ENCODE measurements at places on chromosomes 13 and 19.
A peak's percentile ranks its signal among the peaks of the same experiment; 100 is the strongest.

GRCh38 chr19:10120538-10121189 is 965 bp upstream of the EIF3G start:
- no peak for DNase-seq
- H3K4me3 ChIP-seq: no peak overlapping the region
- H3K36me3 ChIP-seq: peaks cover 4% of the 10 kb centered on the region
- no peak overlapping the region for H3K27ac ChIP-seq
- H3K27me3 ChIP-seq: no peaks in the 10 kb centered on the region

- H3K4me1 ChIP-seq: peaks cover 14% of the 10 kb centered on the region
- no peak overlapping the region for H3K4me3 ChIP-seq
- H3K27me3 ChIP-seq: peaks cover 8% of the 10 kb centered on the region
- H3K27ac ChIP-seq: no peak overlapping the region
- no peaks in the 10 kb centered on the region for H3K36me3 ChIP-seq
Measured at GRCh38 chr19:45762870-45763631, 6.0 kb downstream of the SIX5 start.

GRCh38 chr19:17762505-17763229 is 11.4 kb downstream of the FCHO1 start:
- no peak overlapping the region for H3K27ac ChIP-seq
- no peaks in the 10 kb centered on the region for H3K36me3 ChIP-seq
- no peaks in the 10 kb centered on the region for H3K4me1 ChIP-seq
- DNase-seq: no peak
- H3K27me3 ChIP-seq: peaks cover 5% of the 10 kb centered on the region
- no peak overlapping the region for H3K4me3 ChIP-seq

DNA sequence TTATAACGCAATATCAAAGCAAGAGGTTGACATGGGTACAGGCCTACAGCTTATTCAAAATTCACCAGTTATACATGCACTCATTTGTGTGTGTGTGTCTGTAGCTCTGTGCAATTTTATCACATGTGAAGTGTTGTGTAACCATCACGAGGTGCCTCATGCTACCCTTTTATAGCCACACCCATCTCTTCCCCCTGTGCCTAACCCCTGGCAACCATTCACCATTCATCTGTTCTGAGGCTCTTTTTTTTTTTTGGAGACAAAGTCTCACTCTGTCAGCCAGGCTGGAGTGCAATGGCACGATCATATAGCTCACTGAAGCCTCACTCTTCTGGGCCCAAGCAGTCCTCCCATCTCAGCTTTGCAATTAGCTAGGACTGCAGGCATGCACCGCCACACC is 78.4 kb downstream of the DPF1 start:
- H3K27ac ChIP-seq: no peak overlapping the region
- no peak overlapping the region for H3K4me3 ChIP-seq
- H3K27me3 ChIP-seq: no peaks in the 10 kb centered on the region
- H3K36me3 ChIP-seq: peaks cover 27% of the 10 kb centered on the region
- DNase-seq: no peak
- no peaks in the 10 kb centered on the region for H3K4me1 ChIP-seq

DNA sequence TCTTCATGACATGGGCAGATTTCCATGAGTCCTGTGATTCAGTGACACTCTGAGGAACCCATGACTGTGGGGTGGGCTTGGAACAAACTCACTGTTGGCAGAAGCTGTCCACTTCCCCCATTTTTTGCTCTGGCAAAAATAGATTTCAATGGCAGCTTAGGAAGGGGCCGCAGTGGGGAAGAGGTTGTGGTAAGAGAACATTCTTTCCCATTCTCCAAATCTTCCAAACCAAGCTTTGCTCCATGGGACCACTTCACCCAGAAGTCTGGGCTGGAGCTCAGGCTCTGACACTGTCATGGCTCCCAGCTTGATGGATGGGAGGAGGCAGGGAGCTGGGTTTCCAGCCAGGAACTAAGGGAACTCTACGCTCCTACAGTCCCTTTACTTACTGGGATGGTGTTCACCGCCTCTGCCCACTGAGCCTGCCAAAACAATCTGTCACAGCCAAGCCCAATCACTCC is 24.9 kb upstream of the MEDAG start:
- H3K4me1 ChIP-seq: peaks cover 17% of the 10 kb centered on the region
- no peak overlapping the region for H3K27ac ChIP-seq
- no peak for DNase-seq
- H3K4me3 ChIP-seq: no peak overlapping the region

GRCh38 chr13:32200741-32201140 is 114.4 kb downstream of the ZAR1L start:
- H3K27ac ChIP-seq: no peak overlapping the region
- peaks cover 3% of the 10 kb centered on the region for H3K4me1 ChIP-seq
- H3K4me3 ChIP-seq: no peak overlapping the region

GRCh38 chr13:57253551-57253950 is 86.6 kb downstream of the PRR20E start:
- H3K4me1 ChIP-seq: no peaks in the 10 kb centered on the region
- no peak overlapping the region for H3K4me3 ChIP-seq
- peaks cover 2% of the 10 kb centered on the region for H3K27me3 ChIP-seq
- no peaks in the 10 kb centered on the region for H3K36me3 ChIP-seq
- no peak for DNase-seq

- H3K4me3 ChIP-seq: no peak overlapping the region
- H3K4me1 ChIP-seq: no peaks in the 10 kb centered on the region
- H3K27me3 ChIP-seq: no peaks in the 10 kb centered on the region
- peaks cover 1% of the 10 kb centered on the region for H3K36me3 ChIP-seq
- no peak for DNase-seq
Measured at GRCh38 chr13:114088863-114089262, 43.6 kb downstream of the RASA3 start.

- H3K27me3 ChIP-seq: peaks cover 38% of the 10 kb centered on the region
- no peaks in the 10 kb centered on the region for H3K36me3 ChIP-seq
- peak overlapping the region; percentile 21 for H3K27ac ChIP-seq
- peak overlapping the region; percentile 67 for H3K4me3 ChIP-seq
Measured at GRCh38 chr13:113864273-113864890, 506 bp upstream of the GAS6 start.

GRCh38 chr19:49393881-49394280 is 5.8 kb downstream of the KASH5 start:
- H3K4me3 ChIP-seq: no peak overlapping the region
- H3K27me3 ChIP-seq: peaks cover 35% of the 10 kb centered on the region
- H3K36me3 ChIP-seq: no peaks in the 10 kb centered on the region
- H3K4me1 ChIP-seq: peaks cover 2% of the 10 kb centered on the region
